ENCODE measurements at places on chromosomes 3 and 15. TPM values are rescaled to one million over a fixed set of nuclear protein-coding genes. Genes with fewer than 3 reads are reported as not detected.

The PIK3R4 gene
- 31.4 TPM for total RNA-seq

The IL5RA gene
- 1.3 TPM for total RNA-seq

DNA sequence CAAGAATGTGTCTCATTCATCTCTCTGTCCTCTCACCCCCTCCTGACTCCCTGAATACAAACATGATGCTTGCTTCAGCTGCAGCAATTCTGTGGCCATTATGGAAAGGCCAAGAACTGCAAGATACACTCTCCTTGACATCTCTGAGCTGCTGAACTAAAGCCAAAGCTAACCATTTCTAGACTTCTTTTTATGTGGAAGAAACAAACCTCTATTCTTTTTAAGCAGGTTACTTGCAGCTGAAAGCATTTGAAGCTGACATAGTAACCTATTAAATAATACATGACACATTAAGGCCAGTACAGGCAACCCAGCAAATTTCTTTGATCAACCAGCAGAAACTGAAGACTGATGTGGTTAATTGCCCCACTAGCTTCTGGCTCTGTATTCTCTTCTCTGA lies 17.5 kb downstream of the FHIT start:
- DNase-seq, result no peak
- H3K27ac ChIP-seq, result no peak overlapping the region
- no peaks in the 10 kb centered on the region for H3K36me3 ChIP-seq

DNA sequence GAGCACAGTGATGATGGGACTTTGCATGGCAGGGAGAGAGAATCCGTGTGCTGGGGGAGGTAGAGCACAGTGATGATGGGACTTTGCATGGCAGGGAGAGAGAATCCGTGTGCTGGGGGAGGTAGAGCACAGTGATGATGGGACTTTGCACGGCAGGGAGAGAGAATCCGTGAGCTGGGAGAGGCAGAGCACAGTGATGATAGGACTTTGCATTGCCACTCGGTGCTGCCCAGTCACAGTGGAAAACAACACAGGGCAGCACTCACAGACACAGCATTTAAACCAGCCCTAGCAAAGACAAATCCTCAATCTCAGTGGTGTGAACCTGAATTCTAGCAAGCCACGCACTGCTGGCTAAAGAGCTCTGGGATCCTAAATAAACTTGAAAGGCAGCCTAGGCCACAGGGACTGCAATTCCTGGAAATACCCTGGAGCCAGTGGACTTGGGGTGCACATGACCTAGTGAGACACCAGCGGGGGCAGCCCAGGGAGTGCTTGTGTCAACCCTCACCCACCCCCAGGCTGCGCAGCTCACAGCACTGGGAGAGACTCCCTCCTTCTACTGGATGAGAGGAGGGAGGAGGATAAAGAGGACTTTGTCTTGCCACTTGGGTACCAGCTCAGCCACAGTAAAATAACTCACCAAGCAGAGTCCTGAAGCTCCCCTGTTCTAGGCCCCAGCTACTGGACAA lies 23.4 kb upstream of the TNK2 start:
- H3K4me1 ChIP-seq, result no peaks in the 10 kb centered on the region
- no peak for DNase-seq
- H3K27me3 ChIP-seq, result no peaks in the 10 kb centered on the region
- H3K4me3 ChIP-seq, result no peak overlapping the region

The SERPINI2 gene
- 1.5 TPM for total RNA-seq

GRCh38 chr3:151016478-151016795 lies 43.9 kb upstream of the CLRN1 start:
- no peaks in the 10 kb centered on the region for H3K27me3 ChIP-seq
- H3K4me1 ChIP-seq, result no peaks in the 10 kb centered on the region
- no peaks in the 10 kb centered on the region for H3K36me3 ChIP-seq
- H3K4me3 ChIP-seq, result no peak overlapping the region
- H3K27ac ChIP-seq, result no peak overlapping the region

GRCh38 chr3:77919244-77919643 lies 879.3 kb downstream of the ROBO2 start:
- no peak for DNase-seq
- H3K4me1 ChIP-seq, result no peaks in the 10 kb centered on the region
- no peak overlapping the region for H3K27ac ChIP-seq
- H3K27me3 ChIP-seq, result no peaks in the 10 kb centered on the region
- no peaks in the 10 kb centered on the region for H3K36me3 ChIP-seq
